ENCODE measurements at places on chromosomes 12 and 14.

DNA sequence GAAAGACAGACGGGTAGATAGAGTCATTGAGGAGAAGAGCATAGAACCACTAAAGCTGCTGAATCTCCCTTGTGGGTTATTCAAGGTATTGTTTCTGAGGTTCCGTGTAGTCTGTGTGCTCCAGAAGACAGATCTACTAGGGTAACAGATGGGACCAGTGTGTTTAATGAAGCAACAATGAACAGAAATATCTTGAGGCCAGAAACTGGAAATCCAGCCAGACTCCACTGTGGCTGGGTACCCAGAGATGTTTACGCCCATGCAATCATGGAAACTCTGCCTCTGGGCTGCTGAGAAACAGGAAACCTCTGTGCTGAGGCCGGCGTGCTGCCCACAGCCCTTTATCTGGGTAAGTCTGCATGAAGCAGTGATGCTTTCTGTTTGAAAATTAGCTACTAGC is 8.3 kb downstream of the PROX2 start:
- DNase-seq: no peak

DNA sequence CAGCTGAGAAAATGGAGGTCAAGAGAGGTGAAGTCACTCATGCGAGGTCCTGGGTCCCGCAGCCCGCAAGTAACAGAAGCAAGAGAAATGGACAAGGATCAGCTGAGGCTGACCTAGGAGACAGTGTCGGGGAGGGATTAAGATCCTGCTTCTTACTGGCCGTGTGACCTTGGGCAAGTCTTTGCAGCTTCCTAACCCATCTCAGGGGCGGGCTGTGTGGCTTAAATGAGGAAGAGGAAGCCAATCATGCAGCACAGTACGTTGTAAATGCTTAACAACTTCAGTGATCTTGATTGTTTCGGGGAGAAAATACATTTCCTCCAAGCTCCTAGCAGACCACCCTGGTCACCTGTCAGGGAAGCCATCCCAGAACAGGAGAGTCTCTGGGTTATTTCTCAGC is 7.1 kb upstream of the PGF start:
- no peak for DNase-seq

GRCh38 chr12:107331912-107332311 is 238.6 kb upstream of the CRY1 start:
- no peak for DNase-seq

- no peak for DNase-seq
Observed at GRCh38 chr14:31560759-31561154, 447 bp upstream of the NUBPL start.

DNA sequence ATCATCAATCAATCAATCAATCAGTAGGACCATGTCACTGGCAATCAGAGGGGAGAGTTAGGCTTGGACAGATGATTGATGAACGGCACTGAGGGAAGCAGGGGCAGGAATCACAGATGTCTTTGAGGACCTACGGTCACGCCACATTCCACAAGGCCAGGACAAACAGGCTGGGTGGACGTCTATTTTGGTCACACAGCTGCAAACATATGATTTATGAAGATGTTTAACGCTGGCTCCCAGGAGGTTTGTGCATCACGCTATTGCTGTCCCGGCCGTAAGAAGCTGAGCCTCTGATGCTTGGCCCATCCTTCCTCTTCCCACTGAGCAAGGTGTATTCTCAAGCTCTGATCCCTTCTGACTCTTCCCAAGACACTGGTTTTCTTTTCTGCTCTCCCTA is 160.8 kb downstream of the FOXN3 start:
- DNase-seq: no peak

- DNase-seq: no peak
Observed at GRCh38 chr14:60195179-60195810, 30.1 kb upstream of the DHRS7 start.

DNA sequence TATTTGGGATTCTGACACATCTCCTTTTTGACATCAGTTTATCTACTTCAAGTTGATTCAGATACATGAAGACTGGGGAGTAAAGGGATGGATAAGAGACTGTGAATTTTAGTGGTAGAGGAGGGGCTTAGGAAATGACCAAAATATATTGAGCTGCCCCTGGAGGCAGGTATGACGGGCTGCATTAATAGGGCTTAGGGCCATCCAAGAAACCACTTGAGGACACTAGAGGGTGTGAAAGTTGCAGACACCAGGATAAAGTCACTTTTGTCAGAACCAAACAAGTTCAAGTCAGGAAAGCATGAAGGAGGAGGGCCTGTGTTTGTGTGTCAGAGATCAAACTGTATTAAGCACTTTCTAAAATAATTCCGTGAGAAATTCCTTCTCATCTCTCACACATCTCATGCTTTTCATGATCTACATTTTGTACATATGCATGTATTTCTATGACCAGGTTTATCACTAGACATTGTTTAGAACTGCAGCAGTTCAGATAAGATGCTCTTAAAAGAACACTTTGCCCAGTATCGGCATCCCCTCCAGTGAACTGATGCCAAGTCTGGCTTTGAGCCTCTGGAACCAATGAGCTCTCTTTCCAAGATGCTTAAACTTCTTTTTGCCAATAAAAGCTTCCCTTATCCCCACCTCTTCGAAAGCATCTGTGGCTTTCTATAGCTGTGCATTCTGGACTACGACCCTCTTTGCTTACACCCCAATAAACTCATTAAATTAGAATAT is 136.9 kb downstream of the SLC38A1 start:
- no peak for DNase-seq

- no peak for DNase-seq
Observed at GRCh38 chr14:96297000-96297399, 41.0 kb downstream of the BDKRB1 start.

- DNase-seq: no peak
Observed at GRCh38 chr12:116053479-116054200, 223.9 kb downstream of the MED13L start.

GRCh38 chr12:25264114-25264513 is 13.4 kb upstream of the KRAS start:
- no peak for DNase-seq

- no peak for DNase-seq
Observed at GRCh38 chr14:93132472-93133065, 16.8 kb upstream of the ITPK1 start.

- DNase-seq: no peak
Observed at GRCh38 chr14:71286126-71286525, 378.9 kb downstream of the PCNX1 start.

GRCh38 chr14:48035836-48036235 is 360.4 kb upstream of the MDGA2 start:
- DNase-seq: no peak

GRCh38 chr14:69013943-69014782 is 35.1 kb upstream of the ACTN1 start:
- DNase-seq: no peak

- no peak for DNase-seq
Observed at GRCh38 chr12:115257791-115258190, 573.8 kb upstream of the TBX3 start.

- no peak for DNase-seq
Observed at GRCh38 chr12:105600911-105601545, 270.5 kb downstream of the C12orf75 start.

DNA sequence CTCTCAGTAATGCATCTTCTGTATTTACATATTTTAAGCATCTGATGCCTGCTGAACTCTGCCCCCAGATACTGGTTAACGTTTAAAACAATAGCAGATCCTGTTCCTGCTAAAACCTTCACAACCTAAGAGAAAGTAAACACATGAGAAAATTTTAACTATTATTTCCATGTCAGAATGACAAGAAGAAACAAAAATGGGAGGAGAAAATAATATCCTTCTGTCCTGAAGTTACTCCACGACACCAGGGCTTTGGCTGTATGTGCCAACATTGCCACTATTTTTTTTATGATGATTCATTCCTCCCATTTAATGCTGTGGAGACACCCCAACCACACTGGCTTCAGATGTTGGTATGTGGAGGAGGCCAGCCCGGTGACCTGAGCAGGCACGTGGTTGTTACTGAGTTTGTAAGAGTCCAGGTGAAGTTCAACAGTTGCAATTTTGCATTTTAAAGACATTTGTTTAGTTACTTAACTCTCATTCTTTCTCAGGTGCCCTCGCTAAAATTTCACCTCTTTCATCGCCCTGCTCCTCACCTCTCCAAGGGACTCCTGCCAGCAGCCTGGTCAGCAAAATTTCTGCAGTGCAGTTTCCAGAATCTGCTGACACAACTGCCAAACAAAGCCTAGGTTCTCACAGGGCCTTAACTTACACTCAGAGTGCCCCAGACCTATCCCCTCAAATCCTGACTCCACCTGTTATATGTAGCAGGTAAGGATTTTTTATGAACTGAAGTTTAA is 65.5 kb upstream of the SLCO1C1 start:
- no peak for DNase-seq

- DNase-seq: no peak
Observed at GRCh38 chr12:67457778-67458665, 188.9 kb downstream of the CAND1 start.

GRCh38 chr14:84610086-84610485 is 919.9 kb upstream of the FLRT2 start:
- no peak for DNase-seq

GRCh38 chr12:125013816-125014442 is 20.5 kb downstream of the BRI3BP start:
- DNase-seq: no peak

- no peak for DNase-seq
Observed at GRCh38 chr12:53938326-53939140, at the start of gene HOXC13. TSS of gene HOXC13 (plus strand) at chr12:53938831. CDS start at chr12:53938907, 76 bp downstream.

- DNase-seq: no peak
Observed at GRCh38 chr14:50402965-50403364, 6.3 kb upstream of the CDKL1 start.

- DNase-seq: no peak
Observed at GRCh38 chr12:75816897-75817296, 214.7 kb downstream of the PHLDA1 start.

DNA sequence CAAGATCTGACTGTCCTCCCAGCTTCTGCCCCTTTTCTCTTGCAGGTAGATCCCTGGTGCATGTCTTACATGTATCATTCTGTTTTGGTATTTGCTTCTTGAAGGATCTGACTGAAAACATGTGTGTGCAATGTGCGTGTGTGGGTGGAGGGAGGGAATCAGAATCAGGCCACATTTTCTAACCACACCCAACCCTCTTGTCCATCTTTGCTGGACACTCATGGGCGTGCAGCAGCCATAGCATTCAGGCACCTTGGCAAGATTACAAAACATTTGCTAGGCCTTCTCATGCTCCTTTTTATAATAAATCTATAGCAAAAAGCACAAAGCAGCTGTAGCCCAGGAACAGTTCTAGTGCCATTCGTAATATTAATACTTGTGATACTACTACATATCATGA is 233.6 kb upstream of the E2F7 start:
- DNase-seq: no peak

DNA sequence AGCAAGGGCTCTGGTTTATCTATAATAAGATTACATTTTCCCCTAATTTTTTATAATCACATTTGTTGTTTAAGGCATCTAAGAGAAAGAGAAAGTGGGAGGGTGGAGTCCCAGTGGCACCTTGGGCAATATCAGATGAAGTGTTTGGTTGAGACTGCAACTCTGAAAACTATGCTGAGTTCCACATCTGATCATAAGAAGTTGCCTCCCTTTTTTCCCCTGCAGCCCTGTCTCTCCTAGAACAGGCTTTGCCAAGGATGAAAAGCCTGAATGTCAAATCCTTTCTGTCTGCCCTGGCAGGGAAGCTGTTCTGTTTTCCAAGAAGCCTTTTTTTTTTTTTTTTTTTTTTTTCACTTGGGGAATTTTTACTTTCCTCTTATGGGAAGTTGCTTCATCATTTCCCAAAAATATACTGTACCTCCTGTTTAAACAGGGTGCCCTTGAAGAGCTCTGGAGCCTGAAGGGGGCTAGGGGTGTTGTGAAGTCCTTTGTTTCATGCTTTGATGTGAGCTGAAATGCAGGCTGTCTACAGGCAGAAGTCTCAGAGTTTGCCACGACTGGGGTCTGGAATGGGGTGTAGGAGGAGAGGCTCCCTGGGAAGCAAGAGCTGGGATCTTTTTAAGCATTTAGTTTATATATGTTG is 71.3 kb downstream of the SUSD6 start:
- no peak for DNase-seq

DNA sequence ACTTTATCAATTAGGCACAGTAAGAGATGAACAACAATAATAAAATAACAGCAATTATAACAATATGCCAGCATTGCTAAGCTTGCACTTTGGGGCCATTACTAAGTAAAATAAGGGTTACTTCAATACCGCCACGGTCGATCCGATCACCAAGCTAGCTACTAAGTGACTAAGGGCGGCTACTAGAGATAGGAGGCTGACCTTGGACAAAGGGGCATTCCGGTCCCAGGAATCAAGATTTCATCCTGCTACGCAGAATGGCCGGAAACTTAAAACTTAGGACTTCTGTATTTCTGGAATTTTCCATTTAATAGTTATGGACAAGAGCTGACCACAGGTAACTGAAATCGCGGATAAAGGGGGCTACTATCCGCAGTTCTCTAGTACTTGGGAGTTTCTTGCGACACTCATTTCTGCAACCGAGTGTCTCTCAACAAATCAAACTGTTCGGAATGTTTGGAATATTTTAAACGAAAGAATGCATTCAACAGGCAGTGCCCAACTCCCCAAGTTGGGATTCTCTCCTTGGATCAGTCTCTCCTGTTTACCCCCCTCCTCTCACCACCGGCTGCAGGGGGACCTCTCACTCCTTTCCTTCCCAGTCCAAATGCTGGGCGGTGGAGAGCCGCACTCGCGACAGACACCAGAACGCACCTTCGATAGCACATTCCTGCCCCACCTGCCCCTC is 650 bp downstream of the HEBP1 start:
- DNase-seq: no peak

Measured in GM12864 (cell line).